ENCODE measurements at places on chromosomes 7 and 10. TPM values are rescaled to one million over a fixed set of nuclear protein-coding genes. Genes with fewer than 3 reads are reported as not detected.

The TEX47 gene
- not detected for total RNA-seq

The CLRN3 gene
- total RNA-seq = not detected

The PODXL gene
- 28.4 TPM for total RNA-seq

The CD36 gene
- 6,827 TPM for total RNA-seq

The GUSB gene
- total RNA-seq = 34.1 TPM

The ZNF722 gene
- total RNA-seq = not detected

The PFKFB3 gene
- 401 TPM for total RNA-seq

The ANKRD1 gene
- not detected for total RNA-seq

The GALNT17 gene
- 10.8 TPM for total RNA-seq
